ENCODE measurements at places on chromosomes 1 and 21. TPM values are rescaled to one million over a fixed set of nuclear protein-coding genes. Genes with fewer than 3 reads are reported as not detected.

The KCNE2 gene
- 34.4 TPM for total RNA-seq

The PGBD5 gene
- total RNA-seq = 0.29 TPM

The PRDM16 gene
- total RNA-seq = 195 TPM

The C8A gene
- total RNA-seq = not detected

The TRIM17 gene
- 1.8 TPM for total RNA-seq

The PDZK1IP1 gene
- 8.2 TPM for total RNA-seq

The OLFML2B gene
- total RNA-seq = 1.7 TPM

The NR1I3 gene
- not detected for total RNA-seq

The S100A7A gene
- not detected for total RNA-seq

The TMEM82 gene
- 4.9 TPM for total RNA-seq

The DPM3 gene
- 51.3 TPM for total RNA-seq

The CROCC gene
- total RNA-seq = 32.7 TPM

The LMOD1 gene
- total RNA-seq = 399 TPM

- H3K4me3 ChIP-seq = no peak overlapping the region
- H3K27ac ChIP-seq = no peak overlapping the region
- H3K4me1 ChIP-seq = no peaks in the 10 kb centered on the region
- no peaks in the 10 kb centered on the region for H3K27me3 ChIP-seq
These were observed 6.2 kb upstream of the APCS start for GRCh38 chr1:159581422-159581821.

GRCh38 chr21:28454564-28455252 lies 538.0 kb downstream of the LTN1 start:
- H3K4me3 ChIP-seq = no peak overlapping the region
- no peaks in the 10 kb centered on the region for H3K4me1 ChIP-seq
- no peaks in the 10 kb centered on the region for H3K27me3 ChIP-seq
- H3K27ac ChIP-seq = no peak overlapping the region

DNA sequence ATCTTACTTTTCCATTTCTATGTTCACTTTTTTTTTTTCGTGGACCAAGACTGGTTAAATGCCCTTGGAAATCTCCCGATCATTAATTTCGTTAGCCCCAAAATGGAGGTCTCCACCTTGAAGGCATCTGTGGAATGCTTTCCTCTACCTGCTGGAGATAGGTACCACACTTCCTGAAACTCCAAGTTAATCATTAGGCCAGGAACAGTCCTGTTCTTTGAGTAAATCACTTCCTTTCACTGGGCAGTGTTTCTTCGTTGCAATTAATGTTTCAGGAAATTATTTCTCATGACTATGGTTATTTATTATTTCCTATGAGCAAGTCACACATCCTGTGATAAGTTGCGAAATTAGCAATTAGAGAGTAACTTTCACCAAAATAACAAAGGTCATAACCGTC lies 225.2 kb upstream of the LYPLAL1 start:
- DNase-seq = no peak
- no peaks in the 10 kb centered on the region for H3K27me3 ChIP-seq
- no peak overlapping the region for H3K4me3 ChIP-seq
- no peaks in the 10 kb centered on the region for H3K4me1 ChIP-seq
- H3K27ac ChIP-seq = no peak overlapping the region
- H3K36me3 ChIP-seq = no peaks in the 10 kb centered on the region

GRCh38 chr1:192809307-192810252 lies 741 bp downstream of the RGS2 start:
- H3K4me3 ChIP-seq = peak overlapping the region; percentile 76
- peaks cover 7% of the 10 kb centered on the region for H3K36me3 ChIP-seq
- H3K27me3 ChIP-seq = no peaks in the 10 kb centered on the region
- H3K4me1 ChIP-seq = peaks cover 66% of the 10 kb centered on the region

GRCh38 chr1:220926146-220926545 lies 46.9 kb downstream of the HLX start:
- DNase-seq = no peak
- no peak overlapping the region for H3K4me3 ChIP-seq
- no peaks in the 10 kb centered on the region for H3K36me3 ChIP-seq
- H3K27me3 ChIP-seq = peaks cover 3% of the 10 kb centered on the region

DNA sequence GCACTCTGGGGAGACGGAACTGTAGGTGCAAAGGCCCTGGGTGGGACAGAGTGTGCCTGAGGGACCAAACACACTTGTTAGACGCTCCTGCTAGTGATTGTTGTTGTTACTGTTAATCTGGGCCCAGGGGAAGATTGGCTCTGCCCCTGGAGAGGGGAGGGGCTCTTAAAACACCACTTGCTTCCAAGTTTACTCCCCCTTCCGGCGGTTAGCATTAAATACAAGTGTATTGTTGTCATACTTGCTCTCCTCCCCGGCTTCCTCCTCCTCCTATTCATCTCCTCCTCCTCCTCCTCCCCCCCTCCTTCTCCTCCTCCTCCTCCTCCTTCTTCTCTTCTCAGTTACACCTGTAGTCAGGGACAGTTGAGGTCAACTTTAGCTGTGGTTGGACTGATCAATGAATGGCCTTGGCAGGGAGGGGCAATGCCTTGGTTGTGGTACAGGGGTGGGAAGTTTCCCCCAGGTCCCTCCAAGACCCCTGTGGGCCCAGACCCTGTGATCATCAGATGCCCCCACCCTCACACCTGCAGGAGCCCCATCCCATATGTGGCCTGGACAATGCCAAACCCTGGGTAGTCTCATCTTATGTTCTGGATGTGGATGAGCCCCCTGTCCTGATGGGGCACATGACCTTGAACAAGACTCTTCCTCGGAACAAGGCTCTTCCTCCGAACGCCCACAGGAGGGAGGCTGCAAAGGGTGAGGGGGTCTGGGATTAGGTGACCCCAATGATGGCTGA lies 217.3 kb downstream of the PTPRU start:
- no peak for DNase-seq
- no peak overlapping the region for H3K4me3 ChIP-seq
- no peaks in the 10 kb centered on the region for H3K4me1 ChIP-seq
- no peak overlapping the region for H3K27ac ChIP-seq
- no peaks in the 10 kb centered on the region for H3K27me3 ChIP-seq

GRCh38 chr1:32223683-32224082 lies 1.5 kb downstream of the EIF3I start:
- H3K27ac ChIP-seq = peak overlapping the region; percentile 94
- H3K36me3 ChIP-seq = peaks cover 62% of the 10 kb centered on the region
- H3K4me3 ChIP-seq = no peak overlapping the region
- H3K27me3 ChIP-seq = no peaks in the 10 kb centered on the region
- H3K4me1 ChIP-seq = peaks cover 46% of the 10 kb centered on the region

DNA sequence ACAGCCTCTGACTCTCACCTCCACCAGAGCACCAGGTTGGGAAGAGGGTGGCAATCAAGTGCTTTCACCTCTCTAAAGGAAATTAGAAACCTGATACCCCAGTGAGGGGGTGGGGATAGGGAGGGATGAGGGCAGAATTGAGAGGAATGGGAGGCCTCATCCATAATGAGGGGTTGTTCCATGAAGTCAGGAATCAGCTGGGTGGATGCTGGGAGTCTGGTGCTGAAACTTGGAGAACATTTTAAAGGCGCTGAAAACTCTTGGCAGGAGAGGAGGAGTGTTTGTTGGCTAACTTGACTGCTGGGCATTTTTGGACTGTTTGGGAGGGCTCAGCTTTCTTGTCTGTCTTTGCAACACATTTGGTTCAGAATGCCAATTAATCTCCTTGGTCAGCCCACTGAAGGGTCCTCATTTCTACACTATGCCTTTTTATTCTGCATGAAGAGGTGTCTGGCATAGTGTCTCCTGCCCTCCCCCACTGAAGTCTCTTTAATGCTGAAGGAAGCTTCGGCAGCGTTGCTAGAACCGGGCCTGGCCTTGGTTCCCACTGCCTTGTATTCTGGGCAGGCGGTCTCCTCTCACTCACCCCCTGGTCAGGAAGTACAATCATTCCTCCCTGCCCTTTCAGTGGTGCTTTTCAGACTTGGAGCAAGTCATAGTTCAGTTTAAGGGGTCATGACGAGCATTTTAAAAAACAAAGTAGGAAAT lies 2.2 kb downstream of the PHGDH start:
- peak overlapping the region; percentile 83 for H3K27ac ChIP-seq
- H3K27me3 ChIP-seq = peaks cover 16% of the 10 kb centered on the region
- no peaks in the 10 kb centered on the region for H3K36me3 ChIP-seq
- H3K4me1 ChIP-seq = peaks cover 27% of the 10 kb centered on the region

- H3K4me1 ChIP-seq = peaks cover 6% of the 10 kb centered on the region
- no peaks in the 10 kb centered on the region for H3K27me3 ChIP-seq
- peaks cover 16% of the 10 kb centered on the region for H3K36me3 ChIP-seq
- no peak for DNase-seq
These were observed 10.8 kb downstream of the ZBTB8OS start for GRCh38 chr1:32639489-32640075.

DNA sequence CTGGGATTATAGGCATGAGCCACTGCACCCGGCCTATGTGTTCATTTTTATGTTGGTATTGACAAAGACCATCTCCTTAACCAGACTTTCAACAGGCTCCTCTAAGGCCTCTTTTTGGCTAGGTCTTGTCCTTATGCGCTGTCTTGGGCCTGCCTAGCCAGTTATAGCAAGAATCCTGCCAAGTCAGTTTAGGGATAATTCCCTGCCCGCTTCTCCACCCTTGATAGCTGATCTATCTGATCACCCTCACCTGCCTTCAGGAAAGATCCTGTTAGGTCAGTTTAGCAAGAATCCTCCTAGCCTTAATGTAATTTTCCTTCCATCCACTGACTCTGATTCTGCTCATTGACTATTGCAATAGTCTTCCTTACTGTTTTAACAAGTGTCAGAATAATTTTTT lies 2.4 kb upstream of the B4GALT3 start:
- no peak for DNase-seq
- no peaks in the 10 kb centered on the region for H3K27me3 ChIP-seq
- H3K4me3 ChIP-seq = no peak overlapping the region
- peaks cover 24% of the 10 kb centered on the region for H3K4me1 ChIP-seq
- H3K27ac ChIP-seq = no peak overlapping the region
- peaks cover 13% of the 10 kb centered on the region for H3K36me3 ChIP-seq

DNA sequence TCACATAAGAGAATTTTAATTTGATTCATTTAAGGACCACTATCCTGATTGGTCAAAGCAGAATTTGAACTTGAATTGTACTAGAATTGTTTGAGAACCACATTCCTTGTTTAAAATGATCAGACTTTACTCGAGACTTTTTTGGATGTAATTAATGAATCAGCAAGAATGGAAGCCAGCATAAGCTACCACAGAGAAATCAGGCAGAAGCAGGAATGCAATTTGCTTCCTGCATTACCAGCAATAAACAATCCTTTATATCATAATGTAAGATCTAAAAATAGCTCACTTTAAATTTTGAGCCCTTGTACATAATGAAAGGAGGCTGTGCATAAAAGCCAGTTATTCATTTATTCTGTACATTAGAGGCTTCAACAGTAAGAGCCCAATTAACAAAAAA lies 119.8 kb upstream of the BACE2 start:
- no peak for DNase-seq
- H3K36me3 ChIP-seq = no peaks in the 10 kb centered on the region
- H3K4me1 ChIP-seq = peaks cover 19% of the 10 kb centered on the region
